ENCODE measurements at places on chromosomes 11 and 22.
A peak's percentile ranks its signal among the peaks of the same experiment; 100 is the strongest.

- peak; percentile 14 for DNase-seq
These were observed 33.0 kb downstream of the SERGEF start for GRCh38 chr11:17979770-17980371.

GRCh38 chr11:127452533-127452932 lies 452.0 kb upstream of the KIRREL3 start:
- no peak for DNase-seq

DNA sequence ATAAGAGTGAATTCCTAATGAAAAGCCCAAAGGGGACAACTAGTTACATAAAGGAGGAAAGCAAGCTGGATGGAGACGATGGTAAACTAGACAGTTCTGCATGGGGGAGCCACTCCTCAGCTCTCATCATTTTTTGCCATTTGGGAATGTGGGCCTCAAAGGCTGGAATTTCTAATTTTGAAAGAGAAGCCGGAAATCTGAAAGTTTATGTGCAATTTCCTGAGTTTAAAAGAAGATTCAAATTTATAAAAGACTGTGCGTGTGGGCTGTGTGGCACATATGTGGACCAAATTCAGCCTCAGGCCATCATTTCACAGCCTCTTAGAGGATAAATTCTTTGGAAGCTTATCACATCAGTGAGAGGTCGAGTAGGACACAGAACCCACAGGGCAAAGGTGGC lies 18.3 kb upstream of the CRY2 start:
- no peak for DNase-seq

DNA sequence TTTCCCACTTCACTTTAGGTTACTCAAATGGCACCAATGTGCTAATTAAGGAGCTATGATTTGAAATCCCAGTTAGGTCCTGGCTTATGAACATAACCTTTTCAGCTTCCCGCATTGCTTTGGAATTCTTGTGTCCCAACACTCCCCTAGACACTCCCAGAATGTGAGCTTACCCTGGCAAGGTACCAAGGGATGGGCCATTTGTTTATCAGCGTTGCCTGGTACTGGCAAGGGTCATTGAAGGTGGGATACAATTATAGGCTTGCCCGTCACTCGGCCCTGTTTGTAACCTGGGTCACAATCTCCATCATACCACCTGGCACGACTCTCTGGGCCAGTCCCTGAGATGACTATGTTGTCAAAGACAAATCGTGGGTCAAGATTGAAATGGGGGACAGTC lies 5.4 kb downstream of the CSRP3 start:
- no peak for DNase-seq

- DNase-seq: no peak
These were observed 182.4 kb downstream of the BRD1 start for GRCh38 chr22:49645257-49645656.

DNA sequence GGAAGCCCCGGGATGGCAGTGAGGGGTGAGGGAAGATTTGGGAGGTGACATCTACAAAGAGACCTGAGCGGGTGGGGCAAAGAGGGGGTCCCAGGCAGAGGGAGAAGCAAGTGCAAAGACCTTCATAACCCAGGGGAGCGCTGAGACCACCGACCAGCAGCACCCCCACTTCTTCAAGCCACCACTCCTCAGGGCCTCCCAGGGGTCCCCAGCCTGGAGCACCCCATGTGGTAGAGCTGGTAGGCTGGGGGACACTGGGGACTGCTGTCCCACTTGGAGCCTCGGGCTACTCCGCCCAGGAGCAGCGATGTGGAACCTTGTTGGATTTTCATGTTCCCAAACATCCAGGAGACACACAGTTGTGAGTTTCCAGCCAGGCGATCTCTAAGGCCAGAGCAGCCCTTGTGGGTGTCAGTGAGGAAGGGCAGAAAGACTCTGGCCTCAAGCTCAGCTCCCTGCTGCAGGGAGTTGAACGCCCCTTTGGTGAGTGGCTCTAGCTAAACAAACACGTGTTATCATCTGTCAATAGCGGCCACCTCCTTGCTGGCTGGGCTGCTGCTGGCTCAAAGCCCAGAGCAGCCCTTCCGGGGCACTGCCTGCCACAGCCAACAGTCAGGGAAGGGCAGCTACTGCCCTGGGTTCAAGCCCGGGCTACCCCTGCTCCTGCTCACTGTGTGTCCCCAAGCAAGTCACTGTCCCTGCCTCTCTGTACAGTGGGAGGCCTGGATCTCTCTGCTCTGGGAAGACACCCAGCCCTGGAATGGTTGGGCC lies 25.7 kb upstream of the CHKA start:
- no peak for DNase-seq

DNA sequence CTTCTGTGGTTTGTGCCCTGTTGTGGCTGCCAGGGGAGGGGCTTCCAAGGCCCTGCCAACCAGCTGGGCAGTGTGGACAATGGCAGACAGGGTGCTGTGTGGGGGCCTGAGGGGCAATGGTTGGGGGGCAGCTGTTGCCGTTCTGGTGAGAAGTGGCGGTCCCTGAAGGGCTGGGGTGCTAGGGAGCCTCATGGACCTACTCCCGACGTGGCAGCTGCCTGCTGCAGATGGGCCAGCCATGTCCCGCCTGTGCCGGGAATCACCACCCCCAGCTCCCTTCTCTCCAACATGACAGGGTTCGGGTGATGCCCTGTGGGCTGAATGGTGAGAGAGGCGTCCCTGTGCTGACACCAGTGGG lies 74.2 kb downstream of the KCNQ1 start:
- no peak for DNase-seq
